ENCODE measurements at places on chromosomes 1 and 21.

GRCh38 chr1:6627841-6628545 lies 3.3 kb downstream of the THAP3 start:
- DNase-seq = no peak

- no peak for DNase-seq
Observed at GRCh38 chr1:67610450-67610849, 74.6 kb upstream of the GADD45A start.

GRCh38 chr1:205318231-205318991 lies 3.1 kb downstream of the NUAK2 start:
- no peak for DNase-seq

- no peak for DNase-seq
Observed at GRCh38 chr21:21713651-21714180, 715.5 kb downstream of the NCAM2 start.

DNA sequence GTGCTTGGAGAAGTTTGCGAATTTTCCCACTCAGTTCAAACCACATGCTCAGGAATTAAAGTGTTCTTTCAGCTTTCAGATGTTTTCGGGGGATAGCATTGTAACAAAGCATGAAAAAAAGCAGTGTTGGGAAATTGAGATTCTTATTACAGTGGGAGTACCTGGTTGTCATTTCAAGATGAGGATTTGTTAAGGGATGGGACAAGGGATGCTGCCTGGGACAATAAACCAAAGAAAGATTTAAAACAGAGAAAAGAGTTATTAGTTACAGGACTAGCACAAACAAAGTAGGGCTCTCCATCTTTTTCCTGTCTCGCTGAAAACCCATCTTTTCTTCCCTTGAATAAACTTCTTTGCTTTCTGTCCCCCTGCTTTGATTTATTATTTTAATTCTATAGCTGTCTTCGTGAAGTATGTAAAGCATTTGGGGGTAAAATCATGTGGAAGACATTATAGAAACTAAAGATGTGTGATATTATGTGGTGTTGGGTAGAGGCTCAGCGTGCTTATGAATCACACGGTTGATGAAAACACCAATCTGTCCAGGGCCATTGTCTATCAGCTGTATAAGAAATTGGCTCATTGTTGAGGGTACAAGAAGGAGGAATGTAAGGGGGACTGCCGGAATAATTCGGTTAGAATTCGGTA lies 277.6 kb downstream of the KIF26B start:
- DNase-seq = no peak

- no peak for DNase-seq
Observed at GRCh38 chr21:45980271-45980670, 1.3 kb upstream of the COL6A1 start.

- no peak for DNase-seq
Observed at GRCh38 chr1:236370420-236370819, 23.7 kb upstream of the EDARADD start.

DNA sequence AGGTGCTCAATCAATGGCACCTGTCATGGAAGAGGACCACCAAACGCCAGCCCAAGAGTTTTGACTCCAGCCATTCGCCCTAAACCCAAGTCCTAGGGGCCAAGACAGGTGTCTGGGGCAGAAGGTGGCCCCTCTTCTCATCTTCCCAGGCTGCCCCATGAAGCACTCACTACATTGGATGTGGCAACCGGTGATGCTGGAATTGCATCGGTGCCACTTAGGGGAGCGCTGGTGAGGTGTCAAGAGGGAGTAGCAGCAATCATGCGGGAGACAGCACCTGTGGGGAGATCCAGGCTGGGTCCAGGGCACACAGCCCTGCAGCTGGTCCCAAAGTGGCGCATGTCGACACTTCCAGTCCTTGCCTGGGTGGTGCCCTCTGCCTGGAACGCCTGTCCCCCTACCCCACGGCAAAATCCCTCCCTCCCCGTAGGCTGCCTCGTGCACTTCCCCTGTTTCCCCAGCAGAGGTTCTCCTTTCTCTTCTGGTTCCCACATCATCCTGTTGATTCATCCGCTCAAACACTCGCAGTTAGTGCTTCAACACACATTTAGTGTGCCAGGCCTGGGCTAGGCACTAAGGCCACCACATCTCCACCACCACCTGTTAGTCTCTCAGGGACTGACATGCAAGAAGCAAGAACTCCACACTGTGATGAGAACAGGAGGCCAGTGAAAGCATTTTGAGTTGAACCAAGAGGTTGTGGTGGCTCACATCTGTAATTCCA lies 18.5 kb downstream of the PLA2G2D start:
- peak; percentile 43 for DNase-seq

DNA sequence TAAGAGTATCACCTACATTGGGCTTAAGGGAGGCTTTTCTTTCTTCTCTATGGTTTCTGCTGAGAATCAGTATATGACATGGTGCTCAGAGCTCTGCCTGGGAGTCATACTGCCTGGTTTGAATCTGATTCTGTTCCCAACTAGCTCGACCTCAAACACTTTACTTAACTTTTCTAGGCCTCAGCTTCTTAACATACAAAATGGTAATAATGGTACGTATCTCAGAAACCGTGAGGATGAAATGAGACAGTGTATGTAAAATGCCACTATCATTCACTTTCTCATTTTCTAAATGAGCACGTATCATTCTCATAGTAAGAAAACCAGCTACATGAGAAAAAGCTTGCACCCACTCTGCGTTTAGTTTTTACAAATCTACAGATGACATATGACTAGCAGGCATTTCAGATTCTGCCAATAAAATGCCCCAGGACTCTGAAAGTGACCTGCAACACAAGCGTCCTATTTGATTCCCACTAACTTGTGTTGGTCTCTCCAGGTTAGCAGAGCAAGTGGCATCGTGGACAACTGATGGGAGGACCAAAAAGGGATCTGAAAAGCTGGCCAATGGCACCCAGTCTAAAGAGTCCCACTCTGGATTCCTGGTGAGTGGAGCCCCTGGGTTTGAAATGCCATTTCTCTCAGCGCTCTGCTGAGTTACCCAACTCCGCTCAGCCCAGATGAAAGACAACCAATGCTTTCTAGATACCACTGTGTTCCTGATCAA lies 6.1 kb downstream of the CTNNBIP1 start:
- no peak for DNase-seq

- DNase-seq = peak; percentile 6
Observed at GRCh38 chr21:18840239-18840638, 436.7 kb upstream of the TMPRSS15 start.

DNA sequence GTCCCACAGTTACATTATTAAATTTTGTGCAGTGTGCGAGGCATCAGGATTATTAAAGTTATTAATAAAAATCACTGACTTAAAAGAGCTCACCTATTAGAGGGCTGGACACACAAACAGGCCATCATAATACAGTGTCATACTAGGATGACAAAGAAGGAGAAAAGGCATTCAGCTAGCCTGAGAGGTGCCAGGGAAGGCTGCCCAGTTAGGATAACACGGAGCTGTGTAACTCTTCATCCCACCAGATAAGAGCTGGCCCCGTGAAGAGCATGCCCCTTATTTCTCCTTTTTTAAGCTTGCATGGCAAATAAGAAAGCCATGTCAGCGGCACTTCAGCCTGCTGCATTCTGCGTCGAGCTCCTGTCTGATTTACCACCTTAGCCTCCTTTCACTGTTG lies 109.5 kb downstream of the KCNK1 start:
- DNase-seq = no peak

DNA sequence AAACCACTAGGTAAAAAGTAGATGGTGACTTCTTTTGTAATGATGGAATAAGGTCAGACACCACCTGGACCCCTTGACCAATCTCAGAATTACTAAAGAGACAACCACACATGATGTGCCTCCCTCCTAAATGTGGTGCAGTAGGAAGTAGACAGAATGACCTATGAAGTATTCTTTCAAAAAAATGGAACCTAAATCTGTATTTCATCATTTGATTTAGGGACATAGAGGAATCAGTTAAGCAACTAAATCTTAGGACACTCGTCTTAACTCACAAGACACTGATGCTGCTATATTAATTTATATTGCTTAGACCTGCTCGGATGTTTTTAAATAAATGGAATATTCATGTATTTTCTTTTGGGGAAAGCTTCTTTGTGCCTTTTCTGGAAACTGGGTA lies 80.9 kb upstream of the IRF2BP2 start:
- DNase-seq = no peak

GRCh38 chr1:224735159-224735558 lies 119.0 kb downstream of the CNIH3 start:
- DNase-seq = no peak

GRCh38 chr1:173616859-173617258 lies 14.0 kb upstream of the SLC9C2 start:
- DNase-seq = no peak

DNA sequence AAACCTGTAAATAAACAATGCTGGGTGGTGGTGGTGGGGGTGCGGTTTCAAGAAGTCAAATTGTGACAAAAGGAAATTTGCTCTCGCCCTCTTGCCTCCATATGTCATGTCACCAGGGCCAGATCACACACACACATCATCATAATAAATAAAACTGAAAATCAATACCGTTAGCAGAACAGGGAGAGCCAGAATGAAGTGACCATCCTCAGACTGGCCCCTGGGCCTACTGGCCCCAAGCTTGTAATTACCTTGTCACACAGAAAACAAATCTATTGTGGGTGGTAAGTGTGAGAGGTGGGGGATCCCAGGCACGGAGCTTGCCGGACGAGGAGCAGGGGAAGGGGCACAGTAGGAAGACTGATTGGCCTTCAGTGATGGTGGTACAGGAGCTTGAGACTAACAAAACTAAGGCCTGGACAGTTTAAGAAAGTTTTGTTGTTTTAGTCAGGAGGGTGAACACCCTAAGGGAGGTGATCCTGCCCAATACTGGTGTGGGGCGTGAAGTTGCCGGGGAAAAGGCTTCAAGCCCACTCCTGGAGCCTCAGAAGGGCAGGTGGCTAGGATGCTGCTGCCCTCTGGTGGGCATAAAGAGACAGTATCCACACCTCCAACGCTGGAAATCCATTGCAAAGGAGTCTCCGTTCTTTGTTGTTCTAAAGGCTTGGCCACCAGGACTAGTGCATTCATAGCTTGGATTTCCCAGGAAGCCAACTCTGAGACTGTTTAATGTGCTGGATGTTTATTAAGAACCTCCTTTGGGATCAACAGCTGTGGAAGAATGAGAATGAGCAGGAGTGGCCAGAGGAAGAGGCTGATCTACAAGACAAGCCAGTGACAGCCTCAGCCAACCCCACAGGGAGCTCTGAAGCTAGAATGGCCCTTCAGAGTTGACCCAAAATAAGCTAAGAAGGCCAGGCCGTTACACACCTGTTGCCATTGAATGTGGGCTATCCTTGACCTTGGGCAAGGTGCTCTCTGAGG lies 8.1 kb upstream of the C1orf216 start:
- DNase-seq = peak; percentile 66

GRCh38 chr1:202438393-202439174 lies 90.1 kb downstream of the PPP1R12B start:
- DNase-seq = no peak

DNA sequence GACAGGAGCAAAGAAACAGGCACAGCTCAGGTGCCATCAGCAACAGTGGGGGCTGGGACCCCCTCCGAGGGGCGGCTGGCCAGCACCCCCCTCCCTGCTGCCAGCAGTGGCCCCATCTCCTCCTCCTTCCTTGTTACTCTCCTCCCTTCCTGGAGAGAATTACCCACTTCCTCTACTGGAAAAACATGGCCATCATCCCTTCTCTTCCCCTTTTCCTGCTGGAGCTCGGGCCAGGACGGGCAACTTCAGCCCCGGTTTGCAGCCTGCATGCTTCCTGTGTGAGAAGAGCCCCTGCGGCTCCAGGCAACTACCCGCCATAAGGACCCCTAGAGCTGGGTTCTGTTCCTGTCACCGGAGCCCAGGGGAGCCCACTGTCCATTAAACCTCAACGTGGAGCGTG lies 17.6 kb downstream of the MEGF6 start:
- DNase-seq = peak; percentile 59

GRCh38 chr1:6082430-6082971 lies 36.8 kb downstream of the KCNAB2 start:
- DNase-seq = no peak

- DNase-seq = no peak
Observed at GRCh38 chr1:193479187-193479586, 292.8 kb upstream of the B3GALT2 start.

DNA sequence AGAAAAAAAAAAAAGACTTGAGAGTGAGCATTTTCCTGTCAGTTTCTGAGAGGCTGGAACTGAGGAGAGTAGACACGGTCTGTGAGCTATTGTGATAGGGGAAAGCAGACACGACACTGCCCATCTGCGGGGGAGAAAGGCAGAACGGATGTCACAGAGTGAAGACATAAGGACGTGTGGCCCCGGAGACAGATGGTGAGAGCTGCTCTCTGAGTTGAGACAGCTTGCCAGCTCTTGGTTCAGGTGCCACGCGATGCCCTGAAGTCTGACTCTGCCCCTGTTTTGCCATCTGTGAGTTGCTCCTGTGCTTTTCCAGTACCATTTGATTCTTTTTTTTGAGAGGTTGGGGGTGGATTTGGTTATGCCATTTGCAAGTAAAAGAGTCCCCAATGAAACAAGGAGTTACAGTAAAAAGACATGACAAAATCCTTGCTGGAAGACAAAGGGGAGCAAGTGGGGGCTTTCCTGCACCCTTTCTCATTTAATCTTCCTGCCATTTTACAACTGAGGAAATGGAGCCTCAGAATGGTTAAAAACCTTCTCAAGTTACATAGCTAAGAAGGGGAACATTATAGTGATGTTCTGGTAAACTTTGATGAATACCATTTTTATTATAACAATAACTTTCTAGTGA lies 128.9 kb upstream of the DNAH14 start:
- no peak for DNase-seq

DNA sequence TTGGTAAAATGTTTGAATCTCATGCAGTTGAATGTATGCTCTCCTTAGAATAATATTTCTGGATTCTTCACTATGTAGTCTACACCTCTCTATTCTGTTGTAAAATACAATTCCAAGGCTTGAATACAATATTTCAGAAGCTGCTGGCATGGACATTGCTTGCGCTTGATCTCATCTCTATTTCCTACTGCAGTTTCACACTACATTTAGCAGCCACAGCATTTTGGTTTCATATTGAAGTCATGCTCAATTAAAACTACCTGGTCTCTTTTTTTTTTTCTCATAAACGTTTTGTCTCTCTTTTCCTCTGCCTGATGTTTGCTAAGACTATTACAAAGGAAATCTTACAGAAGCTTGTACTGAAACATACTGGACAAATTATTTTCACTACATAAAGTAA lies 631.0 kb upstream of the TMPRSS15 start:
- DNase-seq = no peak

GRCh38 chr1:228071839-228072657 lies 10.5 kb upstream of the ARF1 start:
- no peak for DNase-seq

- no peak for DNase-seq
Observed at GRCh38 chr1:159985473-159985872, 31.4 kb upstream of the SLAMF9 start.

GRCh38 chr1:154155251-154155650 lies 378 bp upstream of the NUP210L start:
- peak; percentile 94 for DNase-seq

Measured in endothelial cell of umbilical vein (primary cell).